Spinal cord (tissue), 10 donors: ENCODE measurements at places on chromosomes 4 and X. TPM values are rescaled to one million over a fixed set of nuclear protein-coding genes. Genes with fewer than 3 reads are reported as not detected.

DNA sequence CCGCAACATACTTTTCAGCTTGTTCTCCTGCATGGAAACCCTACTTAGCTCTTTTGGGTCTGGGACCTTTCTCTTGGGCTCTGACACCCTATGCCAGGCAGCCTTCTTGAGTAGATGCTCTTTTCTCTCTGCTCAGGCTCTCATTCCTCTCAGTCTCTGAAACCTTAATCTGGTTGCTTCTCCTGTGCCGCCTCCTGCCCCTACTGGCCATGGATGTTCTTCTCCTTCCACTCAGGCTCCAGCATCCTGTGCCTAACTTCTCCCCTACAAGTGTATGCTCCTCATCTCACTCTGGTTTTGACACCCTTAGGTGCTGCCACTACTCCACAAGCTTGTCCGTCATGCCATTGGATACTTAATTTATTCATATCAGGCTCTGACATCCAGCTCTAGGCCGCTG is 15.2 kb downstream of the BLTP1 start:
- no peak for DNase-seq

GRCh38 chr4:169840554-169840953 is 82.8 kb upstream of the HPF1 start:
- DNase-seq, result no peak

DNA sequence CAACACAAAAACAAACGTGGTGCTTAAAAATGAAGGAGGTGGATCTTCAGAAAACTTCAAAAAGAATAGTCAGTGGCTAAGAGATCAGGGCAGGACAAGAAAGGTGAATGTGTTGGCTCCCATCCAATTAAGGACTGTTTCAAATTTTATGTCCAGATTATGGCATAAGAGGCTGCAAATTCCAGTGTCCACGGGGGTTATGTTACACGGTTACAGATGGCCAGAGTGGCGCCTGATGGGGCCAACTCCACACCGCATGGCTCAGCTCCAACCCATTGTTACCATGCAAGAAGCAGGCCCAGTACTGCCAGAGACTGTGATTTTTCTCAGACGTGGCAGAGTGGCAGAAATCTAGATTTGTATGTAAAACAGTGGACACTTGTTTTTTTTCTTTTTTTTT is 168.4 kb upstream of the TENM3 start:
- no peak for DNase-seq

DNA sequence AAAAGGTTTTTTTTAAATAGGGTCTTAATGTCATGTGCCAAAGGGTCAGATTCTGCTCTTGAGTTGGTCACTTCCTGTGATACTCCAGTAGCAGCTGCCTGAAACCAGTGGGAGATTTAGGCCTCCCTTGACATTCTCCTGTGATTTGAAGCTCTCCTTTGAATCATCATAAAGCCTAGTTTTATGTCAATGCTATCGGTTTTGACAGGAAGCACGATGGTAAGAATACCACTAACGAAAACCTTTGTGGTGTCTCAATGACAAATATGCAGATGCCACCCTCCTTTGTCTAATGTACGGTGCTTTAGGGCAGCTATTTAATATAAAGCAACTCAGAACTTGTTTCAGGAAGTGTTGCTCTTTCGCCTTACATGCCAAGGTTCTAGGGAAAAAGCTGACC is 44.2 kb downstream of the CCNI start:
- no peak for DNase-seq

- DNase-seq, result no peak
These were observed 59.0 kb downstream of the ING2 start for GRCh38 chr4:183563874-183564273.

- DNase-seq, result no peak
These were observed 7.8 kb downstream of the DOCK11 start for GRCh38 chrX:118503260-118504041.

DNA sequence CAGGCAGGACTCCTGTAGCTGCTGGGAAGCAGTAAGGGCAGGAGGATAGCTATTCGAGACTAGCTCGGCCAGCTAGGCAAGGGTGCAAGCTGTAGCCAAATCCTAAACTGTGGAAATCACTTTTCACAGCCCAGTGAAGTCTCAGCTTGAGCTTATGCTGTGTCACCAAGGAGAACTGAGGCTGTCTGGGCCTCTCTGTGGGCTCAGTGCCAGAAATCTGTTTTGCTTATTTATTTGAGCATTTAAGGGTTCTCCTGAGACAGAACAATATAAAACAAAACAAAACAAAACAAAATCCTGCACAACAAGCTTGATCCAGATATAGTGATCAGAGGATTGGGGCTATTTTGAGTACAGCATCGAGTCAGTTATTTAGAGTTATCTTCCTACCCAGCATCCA is 97.5 kb downstream of the FANCB start:
- DNase-seq, result peak; percentile 15

DNA sequence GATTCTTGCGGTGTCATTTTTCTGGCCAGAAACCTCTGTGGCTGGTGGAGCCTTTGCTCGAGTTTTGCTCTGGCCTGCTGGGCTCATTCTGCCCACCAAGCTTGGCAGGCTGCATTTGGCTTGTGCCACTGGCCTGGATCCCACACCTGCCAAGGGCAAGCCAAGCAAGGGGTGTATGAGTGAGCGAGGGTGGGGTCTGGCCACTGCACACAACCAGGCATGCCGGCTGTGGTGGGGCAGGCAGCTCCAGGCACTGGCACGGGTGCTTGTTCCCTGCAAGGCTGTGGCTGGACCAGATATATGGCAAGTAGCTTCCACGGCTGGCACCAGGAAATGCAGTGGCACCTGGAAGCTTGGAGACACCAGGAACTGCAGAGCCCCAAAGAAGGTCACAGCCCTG is 68.6 kb upstream of the PPP3CA start:
- no peak for DNase-seq

GRCh38 chr4:138875891-138876608 is 139.5 kb upstream of the NOCT start:
- DNase-seq, result no peak

- peak; percentile 31 for DNase-seq
These were observed 12.2 kb downstream of the SMPX start for GRCh38 chrX:21745756-21746155.

DNA sequence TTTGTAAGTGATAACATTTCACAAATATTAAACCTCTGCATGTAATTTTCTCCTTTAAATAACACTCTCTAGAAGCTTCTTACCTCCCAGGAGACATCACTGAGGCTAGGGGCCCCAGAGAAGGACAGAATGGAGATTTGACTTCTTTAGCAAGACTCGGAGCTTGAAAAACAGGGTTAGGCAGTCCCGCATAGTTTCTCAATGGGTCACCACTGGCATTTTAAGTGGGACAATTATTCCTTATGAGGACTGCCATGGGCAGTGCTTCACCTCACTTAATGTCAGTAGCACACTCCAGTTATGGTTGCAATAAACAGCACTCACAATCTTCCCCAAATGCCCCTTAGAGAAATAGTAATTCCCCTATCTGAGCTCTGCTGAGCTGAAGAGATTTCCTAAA is 66.7 kb upstream of the NOCT start:
- DNase-seq, result no peak

- no peak for DNase-seq
These were observed 50.4 kb downstream of the ABLIM2 start for GRCh38 chr4:8108261-8108660.

The ASMT gene
- 0.38 TPM for polyA plus RNA-seq

The PLP1 gene
- polyA plus RNA-seq, result 888 TPM

The SCML2 gene
- 5.4 TPM for polyA plus RNA-seq

The VSIG4 gene
- 16.8 TPM for polyA plus RNA-seq

The TACC3 gene
- 33.1 TPM for polyA plus RNA-seq

The ADH1C gene
- 1.5 TPM for polyA plus RNA-seq
